ENCODE measurements at places on chromosomes 5 and 9.

DNA sequence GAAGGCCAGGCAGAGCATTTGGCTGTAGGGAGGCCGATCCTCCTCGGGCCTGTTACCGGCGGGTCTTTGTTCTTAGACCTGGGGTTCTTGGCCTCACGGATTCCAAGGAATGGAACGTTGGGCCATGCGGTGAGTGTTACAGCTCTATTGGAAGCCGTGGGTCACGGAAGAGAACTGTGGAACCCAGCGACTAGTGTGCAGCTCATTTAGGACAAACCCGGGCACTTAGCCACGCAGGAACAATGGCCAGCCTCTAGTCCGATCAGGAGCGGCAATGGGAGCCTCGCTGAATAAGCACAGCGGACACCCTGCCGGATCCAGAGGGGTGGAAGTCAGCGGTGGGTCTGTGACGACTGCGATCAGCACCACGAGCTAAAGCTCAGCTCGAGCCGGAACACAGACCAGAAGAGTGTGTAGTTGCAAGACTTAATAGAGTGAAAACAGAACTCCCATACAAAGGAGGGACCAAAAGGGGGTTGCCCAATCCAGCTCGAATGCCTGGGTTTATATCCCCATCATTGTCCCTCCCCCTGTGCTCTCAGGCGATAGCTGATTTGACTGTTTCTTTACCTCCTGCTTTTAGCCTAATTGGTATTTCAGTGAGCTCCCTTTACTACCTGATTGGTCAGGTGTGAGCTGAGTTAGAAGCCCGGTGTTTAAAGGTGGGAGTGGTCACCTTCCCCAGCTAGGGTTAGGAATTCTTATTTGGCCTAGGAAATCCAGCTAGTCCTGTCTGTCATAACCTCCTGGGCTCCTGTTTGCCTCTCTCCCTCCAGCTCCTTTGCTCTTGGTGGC is 53.7 kb upstream of the RPL26L1 start:
- no peak for DNase-seq

DNA sequence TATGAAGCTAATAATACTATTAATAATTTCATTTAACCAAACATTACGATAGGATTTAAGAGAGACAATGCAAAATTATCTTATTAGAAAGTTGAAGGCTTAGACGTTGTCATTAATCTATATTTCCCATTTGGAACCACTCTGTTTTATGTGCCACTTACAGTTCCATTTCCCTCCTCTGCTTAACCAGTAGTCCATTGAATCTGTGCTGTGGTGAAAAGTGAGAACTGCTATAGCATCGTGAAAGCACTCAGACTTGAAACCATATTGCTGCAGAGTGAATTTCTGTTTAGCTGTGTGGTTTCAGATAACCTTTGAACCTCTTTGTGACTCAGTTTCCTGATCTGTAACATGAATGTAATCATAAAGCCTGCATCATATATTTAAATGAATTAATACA is 2304.5 kb downstream of the MAT2B start:
- DNase-seq: no peak

DNA sequence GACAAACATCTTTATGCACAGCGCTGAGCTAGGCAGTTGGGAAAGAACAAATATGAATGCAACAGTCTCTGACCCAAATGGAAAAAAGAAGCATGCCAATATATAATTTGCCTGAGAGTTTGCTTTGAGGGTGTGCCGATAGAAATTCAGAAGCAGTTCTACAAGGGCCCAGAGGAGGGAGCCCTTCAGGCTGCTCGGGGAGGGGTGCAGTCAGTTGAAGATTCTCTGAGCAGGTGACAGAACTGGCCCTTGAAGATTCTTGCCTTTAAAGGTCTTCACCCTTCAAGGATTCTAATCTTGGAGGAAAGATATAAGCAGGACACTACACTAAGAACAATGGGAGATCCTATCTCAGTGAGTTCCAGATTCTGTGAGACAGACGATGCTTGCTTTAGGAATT is 3.7 kb upstream of the PAPPA start:
- no peak for DNase-seq

DNA sequence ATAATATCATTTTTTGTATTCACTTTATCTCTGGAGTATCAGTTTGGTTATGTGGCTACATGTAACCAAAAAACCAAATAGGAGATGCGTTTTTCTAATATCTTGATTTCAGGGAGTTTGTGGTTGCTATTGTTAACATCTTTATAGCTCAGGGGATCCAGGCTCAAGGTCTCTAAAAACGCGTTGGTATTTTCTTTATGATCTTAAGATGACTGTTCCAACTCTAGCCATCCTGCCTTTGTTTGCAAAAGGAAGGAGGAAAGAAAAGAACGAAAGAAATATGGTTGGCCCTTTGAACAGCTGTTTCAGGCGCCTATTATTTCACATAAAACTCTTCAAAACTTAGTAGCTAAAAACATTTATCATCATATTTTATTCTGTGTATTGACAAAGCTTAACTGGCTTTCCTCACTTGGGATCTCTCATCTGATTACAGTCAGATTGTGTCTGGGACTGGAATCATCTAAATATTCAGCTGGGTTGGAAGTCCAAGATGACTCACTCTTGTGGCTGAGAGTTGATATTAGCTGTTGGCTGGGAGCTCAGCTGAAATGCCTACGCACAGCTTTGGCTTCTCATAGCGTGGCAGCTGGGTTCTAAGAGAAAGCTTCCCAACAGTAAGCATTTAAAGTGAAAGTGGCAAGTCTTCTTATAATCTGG is 60.1 kb downstream of the FAM174A start:
- DNase-seq: no peak

DNA sequence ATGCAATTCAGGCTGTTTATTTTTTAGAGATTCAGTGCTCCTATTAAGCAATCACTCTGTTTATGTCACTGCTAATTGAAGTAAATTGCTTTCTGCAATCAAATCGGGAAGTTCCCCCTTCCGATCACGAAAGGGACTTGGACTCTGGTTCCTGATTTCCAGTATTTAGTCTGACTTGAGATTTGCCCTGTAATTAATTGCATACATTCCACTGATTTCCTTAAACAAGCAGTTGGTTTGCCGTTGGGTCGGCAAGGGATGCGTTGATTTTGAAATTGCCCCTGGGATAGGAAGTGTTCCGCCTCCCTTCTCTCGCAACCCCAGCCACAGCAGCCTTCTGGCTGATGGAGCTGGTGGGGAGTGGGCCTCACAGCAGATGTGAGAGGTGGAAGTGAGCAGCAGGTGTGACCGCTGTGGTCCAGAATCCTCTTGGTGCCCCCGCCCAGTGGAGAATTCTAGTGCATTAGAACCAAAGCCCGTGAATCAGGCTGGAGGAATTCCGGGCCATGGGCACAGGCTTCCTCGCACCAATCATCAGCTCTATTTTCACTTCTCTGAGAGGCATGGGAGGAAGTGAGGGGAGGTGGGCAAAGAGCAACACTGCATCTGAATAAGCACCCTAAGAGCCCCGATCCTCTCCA is 102.5 kb downstream of the SPRY4 start:
- no peak for DNase-seq

GRCh38 chr9:30722065-30722464 is 1662.4 kb upstream of the ACO1 start:
- no peak for DNase-seq

DNA sequence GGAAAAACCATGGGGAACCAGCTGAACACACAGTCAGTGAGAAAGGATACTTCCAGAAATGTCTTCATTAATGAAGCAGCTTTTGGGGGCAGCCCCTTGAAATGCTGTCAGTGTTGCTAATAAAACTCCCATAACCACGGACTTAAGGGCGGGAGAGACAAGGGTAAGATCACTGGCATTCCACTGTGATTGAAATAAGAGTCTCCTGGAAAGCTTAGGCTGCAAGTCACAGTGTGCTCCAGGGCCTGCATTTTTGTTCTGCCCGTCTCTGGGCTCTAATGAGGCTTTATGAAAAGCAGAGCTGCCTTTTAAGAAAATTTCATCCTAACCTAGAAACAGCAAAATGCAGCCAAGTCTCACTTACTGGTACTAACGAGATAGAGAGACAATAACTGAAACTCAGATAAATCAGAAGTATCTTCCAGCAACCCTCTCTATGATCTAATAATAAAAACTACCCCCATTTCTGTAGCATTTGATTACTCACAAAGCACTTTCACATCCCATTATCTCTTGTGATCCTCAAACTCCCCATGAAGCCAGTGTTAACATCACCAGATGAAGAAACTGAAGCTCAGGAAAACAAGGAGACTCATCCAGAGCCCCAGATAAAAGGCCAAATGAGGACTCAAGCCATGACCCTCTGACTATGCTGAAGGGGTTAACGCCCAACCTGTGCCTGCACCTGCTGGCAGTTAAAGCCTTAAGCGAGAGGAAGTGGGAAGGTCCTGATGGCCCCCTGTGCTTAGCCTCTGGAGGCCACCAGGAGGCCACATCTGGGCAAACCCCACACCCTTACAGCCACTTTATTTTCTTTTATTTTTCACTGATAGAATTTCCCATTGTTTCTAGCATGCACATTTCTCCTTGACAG is 37.5 kb downstream of the SPOCK1 start:
- DNase-seq: no peak

DNA sequence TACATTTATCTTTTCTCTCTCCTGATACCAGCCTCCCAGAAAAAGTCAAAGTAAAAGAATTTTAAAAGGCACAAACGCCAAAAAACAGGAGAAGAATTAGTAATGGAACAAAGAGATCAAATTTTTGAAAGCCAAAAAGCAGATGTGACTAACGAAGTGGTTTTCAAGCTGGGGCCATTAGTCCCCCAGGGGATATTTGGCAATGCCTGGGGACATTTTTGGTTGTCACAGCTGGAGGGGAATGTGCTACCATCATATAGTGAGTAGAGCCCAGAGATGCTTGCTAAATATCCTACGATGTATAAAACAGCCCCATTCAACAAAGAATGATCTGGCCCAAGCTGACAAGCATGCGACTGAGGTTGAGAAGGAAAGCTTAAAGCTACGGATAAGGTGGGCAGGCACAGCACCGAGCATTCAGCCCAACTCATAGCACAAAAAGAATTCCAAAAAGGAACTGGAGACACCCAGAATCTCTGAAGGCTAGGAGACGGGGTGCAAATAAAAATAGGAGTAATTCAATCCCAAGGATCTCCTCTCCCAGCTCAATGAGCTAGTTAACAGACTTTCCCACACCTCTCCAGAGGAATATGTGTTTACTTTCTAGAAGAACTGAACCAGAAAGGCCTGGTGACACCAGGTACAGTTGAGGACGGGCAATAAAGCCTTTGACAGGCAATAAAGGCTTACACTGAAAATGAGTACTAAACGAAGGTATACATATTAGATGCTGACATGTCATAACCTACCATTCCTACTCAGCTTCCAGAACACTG is 269.0 kb downstream of the DENND1A start:
- DNase-seq: no peak

DNA sequence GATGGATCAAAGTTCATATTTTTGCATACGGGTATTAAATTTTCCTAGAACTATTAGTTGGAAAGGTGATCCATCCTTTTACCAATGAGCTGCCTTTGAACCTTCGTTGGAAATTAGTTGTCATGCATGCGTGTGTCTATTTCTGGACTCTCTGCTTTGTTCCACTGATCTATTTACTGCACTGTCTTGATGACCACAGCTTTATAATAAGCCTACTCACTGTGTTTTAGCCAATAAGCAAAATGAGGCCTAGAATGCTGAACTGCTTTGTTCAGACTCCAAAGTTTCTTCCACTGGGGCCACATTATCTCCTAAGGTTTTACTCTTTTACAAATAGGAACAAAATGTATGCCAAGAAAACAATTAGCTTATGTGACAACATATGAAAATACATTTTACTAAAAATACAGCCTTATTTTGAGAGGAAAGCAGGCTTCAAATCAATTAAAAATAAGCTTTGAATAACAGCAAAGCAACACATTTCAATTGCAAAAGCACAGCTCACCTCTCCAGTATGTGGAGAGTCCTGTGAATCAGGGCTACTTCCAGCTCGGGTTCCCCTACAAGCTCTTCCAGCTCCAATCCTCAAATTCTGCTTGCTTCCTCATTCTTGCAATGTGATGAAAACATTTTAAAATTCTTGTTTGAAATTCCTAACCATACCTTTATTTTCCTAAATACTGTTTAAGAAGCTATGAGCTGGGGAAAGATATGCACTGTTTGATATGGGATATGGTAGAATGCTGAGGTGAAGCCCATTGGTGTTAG is 72.0 kb downstream of the RETREG1 start:
- no peak for DNase-seq

DNA sequence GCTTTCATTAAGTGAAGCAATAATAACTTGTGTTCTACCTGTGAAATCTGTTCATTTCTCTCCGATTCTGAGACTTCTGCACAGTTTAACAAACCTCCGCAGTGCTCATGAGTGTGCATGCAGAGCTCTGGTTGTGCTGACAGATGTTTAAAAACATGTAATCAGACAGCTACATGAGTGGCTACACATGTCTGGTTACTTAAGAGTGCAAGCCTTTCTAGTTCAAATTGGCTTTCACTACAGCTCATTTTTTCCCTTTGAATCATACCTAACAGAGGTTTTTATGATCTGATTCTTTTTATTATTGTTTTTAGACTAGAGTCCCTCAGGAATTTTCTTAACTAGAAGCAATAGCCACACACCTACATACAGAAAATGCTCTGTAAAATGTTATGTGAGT is 310.2 kb downstream of the ARRDC3 start:
- DNase-seq: no peak

DNA sequence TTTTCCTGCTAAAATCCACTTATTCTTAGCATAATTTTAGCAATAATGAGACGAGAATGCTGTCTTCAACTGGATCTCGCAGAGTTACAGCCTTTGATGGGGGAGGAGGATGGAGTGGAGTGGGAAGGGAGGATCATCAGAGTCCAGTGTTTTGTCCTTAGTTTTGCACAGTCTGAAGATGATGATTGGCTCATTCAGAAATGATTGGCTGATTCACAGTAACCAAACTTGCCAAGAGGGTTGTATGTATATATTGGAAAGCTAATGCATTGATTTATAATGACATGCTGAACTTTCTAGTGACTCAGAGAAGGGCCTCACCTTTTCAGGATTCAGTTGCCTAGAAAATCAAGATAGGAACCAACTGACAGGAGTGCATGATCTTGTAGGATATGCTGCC is 448.0 kb downstream of the CCDC171 start:
- no peak for DNase-seq

DNA sequence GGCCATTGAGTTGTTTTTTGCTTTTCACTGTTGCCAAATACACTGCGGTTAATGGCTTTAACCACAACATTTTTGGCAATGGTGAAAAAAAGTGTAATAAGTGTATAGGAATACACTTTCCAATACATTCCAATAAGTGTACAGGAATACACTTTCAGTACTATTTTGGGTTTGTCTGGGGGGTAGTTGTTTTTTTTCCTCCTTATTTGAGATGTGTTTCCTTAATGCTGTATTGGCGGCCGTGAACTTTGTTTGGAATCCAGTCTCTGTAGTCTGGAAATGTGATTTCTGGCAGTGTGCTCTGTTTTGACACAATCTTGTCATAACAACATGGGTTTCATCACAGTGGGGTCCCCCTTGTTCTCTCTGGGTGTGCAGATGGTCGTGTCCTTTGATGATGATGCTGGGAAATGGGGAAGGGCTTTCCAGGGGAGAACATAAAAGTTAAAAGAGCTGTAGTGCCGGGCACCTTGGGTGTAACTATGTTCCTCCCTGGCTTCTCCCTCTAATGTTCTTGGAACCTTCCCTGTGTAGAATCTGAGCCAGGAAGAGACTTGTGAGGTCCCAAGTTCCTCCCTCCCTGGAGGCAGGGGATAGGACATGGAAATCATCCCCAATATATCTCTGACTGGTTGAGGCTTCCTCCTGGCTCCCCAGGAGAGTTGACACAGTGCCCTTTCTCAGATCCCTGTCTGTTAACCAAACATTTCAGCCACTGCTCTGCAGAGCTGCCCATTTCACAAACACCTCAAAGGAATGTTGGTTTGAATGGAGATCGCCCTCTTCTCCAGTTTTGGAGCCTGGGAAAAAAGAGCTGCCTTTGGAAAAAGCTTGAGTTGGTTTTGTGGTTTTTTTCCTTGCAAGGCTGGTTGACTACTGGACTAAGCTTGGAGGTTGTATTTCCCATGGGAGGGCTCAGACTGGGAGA is 44.8 kb downstream of the RCL1 start:
- no peak for DNase-seq

All from stimulated activated CD8-positive, alpha-beta memory T cell treated with anti-CD3 and anti-CD28 coated beads, Interleukin-7, amount 100 ng/mL, for 1 hour (primary cell).